ENCODE measurements at places on chromosomes 3 and 15.

- DNase-seq: no peak
Measured at GRCh38 chr3:113179235-113179824, 32.0 kb upstream of the BOC start.

DNA sequence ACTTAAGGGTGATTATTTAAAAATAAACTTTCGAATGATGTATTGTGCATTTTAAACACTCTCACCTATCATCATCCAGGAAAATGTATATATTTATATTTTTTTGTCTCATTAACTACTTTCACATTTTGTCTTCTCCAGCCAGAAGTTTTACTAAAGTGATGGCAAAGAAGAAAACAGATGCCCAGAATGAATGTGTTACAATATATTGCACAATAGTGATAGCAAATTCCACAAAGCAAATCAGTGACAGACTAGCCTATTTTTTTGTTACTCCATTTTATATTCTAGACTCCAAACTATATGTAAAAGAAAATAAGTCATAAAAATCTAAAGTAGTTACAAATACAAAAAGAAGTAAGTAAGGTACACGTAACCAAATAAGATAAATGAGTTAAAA is 414.7 kb downstream of the EPHA3 start:
- DNase-seq: no peak

DNA sequence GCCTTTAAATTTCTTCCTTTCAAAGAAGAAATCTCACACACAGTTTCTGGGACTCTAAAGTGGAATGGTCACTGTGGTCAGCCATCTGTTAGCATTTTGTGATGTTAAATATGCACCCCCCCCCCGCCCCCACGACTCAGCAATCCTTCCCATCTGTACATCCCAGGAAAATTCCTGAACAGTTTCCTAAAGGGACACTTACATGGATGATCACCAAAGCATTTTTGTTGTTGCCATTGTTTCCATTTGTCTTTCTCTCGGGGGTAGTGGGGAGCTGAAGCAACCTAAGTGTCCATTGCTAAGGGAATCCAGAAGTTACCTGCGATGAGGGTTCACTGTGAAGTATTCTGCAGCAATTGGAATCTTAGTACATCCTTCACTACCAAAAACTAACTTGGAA is 71.4 kb downstream of the TAFA4 start:
- no peak for DNase-seq

GRCh38 chr3:146128939-146129338 is 32.0 kb downstream of the PLOD2 start:
- no peak for DNase-seq

GRCh38 chr3:28036599-28037575 is 204.5 kb upstream of the CMC1 start:
- DNase-seq: no peak

All from AG09319 (cell line).